ENCODE measurements at places on chromosomes 4 and X. TPM values are rescaled to one million over a fixed set of nuclear protein-coding genes. Genes with fewer than 3 reads are reported as not detected.
A peak's percentile ranks its signal among the peaks of the same experiment; 100 is the strongest.

DNA sequence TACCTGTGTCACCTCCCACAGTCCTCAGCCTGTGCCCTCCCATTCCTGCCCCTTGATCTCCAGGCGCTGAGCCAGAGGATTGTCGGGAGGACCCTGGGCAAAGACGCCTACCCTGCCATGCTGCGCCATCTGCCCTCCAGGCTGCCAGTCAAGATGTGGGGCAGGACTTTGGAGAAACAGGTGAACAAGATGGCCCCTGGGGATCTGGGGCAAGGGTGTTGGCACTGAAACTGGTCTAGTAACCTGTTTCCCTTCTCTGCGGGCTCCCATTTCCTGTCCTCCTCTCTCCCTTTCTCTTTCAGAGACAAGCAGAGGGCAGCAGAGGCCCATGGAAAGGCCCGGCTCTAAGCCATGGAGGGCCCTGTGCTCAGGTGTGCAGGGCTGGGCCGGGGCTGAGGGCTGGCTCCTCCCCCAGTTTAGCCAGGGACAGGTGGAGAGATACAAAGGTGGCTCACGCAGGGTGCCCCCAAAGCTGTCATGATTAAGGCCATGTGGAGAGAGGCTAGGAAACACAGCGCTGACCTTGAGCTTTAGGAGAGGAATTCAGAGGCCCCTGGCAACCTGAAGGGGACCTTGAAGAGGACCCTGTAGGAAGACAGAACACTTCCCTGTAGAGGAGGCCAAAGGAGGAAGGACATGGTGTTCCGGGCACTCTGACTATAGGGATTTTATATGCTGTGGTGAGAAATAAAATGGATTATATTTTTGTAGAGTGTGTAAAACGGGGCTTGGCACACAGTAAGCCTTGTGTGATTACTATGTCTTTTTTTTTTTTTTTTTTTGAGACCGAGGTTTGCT, at the start of gene GLOD5:
Gene GLOD5, plus strand, starts transcription at position 74 of the 798 bp plus-strand sequence. Its CDS starts 44 bp downstream, at position 118.
- DNase-seq = peak; percentile 67

DNA sequence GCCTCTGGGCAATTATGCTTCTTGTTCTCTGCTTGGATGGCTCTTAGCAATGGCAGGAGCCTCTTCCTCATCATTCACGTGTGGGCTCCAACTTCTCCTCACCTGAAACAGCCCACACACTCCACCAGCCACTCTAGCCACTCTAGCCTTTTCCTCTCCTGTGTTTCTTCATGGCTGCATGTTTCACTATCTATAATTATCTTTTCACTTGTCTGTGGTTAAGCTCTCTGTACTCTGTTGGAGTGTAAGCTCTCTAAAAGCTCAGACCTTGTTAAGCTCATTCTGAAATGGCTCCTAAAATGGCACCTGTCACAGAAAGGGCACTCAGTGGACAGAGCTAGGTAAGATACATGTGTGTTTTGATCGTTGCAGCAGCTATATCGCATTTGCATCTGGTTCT, 80.0 kb downstream of the SH3KBP1 start:
- no peak for DNase-seq

DNA sequence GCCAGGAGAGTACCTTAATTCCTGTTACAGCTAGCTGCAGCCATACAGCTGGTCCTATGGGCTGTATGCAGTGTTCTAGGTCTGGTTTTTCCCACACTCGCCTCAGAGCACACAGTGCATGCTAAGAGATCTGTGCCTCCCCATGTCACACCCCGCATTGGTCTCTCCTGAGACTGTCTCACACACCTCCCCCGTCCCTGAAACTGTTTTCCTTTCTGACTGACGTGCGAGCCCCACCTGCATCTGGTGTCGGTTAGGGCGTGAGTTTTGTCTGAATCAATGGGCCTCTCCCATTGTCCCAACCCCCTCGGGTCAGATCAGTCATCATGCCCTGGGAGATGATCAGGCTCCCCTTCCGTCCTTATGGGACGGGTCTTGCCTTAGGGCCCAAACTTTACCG, 3.4 kb upstream of the UGT8 start:
- DNase-seq = no peak

GRCh38 chr4:88674979-88675378, 22.6 kb downstream of the NAP1L5 start:
- no peak for DNase-seq

DNA sequence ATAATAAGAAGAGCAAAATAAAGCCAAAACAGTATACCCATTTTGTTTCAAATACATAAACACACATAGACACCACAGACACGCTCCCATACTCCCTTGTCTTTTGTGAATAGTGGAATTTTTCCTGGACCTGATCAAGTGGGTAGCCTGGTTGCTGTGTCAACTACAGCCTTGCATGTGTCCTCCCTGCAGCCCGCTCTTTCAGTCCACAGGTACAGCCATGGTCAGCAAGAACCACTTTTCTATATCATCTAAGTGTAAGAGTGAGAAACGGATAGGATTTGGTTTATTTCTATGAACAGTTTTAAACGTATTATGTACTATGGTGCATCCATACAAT, 9.8 kb downstream of the PWWP3B start:
- no peak for DNase-seq

- DNase-seq = no peak
Measured at GRCh38 chr4:175873707-175874106, 61.6 kb upstream of the GPM6A start.

Gene MAGEB2
- not detected for total RNA-seq

Gene EXOC1L
- not detected for total RNA-seq

- DNase-seq = no peak
Measured at GRCh38 chr4:92962831-92963230, 659.1 kb downstream of the GRID2 start.

DNA sequence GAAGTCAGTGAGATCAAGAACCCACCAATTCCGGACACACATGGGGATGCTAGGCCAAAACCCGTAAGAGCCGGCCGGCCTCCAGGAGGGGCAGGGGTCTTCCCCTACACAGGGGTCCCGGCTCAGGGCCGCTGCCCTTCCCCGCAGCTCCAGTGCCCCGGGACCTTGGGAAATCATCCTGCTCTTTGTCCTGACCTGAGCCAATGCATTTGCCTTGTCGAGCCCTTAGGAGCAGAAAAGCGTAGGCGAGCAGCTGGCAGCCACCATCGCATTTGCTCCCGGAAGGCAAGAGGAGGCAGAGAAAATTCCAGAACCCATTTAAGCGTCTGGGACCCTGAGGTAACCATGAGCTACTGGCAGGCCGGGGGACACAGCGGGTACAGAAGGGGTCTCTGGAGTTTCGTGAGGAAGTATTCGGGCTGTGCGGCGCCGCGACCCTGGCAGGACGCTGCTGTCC, 7.4 kb upstream of the TNIP2 start:
- peak; percentile 50 for DNase-seq

GRCh38 chr4:128427832-128428366, 140.3 kb upstream of the PGRMC2 start:
- no peak for DNase-seq

Gene EREG
- 3.3 TPM for total RNA-seq

- DNase-seq = no peak
Measured at GRCh38 chrX:8632924-8633323, 99.0 kb downstream of the ANOS1 start.

- DNase-seq = no peak
Measured at GRCh38 chr4:181582595-181582994, 660.6 kb upstream of the TENM3 start.

Gene SPATA18
- total RNA-seq = 9.6 TPM

Gene ADH7
- not detected for total RNA-seq

GRCh38 chr4:148094149-148094548, 348.1 kb downstream of the NR3C2 start:
- DNase-seq = no peak

- no peak for DNase-seq
Measured at GRCh38 chr4:58514299-58514698, 1404.1 kb upstream of the IGFBP7 start.

Gene MAMLD1
- total RNA-seq = 14.7 TPM

Gene NUP62CL
- total RNA-seq = 0.64 TPM

Gene RCHY1
- total RNA-seq = 25.6 TPM

- no peak for DNase-seq
Measured at GRCh38 chr4:89410687-89411086, 103.1 kb upstream of the GPRIN3 start.

Gene FGG
- not detected for total RNA-seq

DNA sequence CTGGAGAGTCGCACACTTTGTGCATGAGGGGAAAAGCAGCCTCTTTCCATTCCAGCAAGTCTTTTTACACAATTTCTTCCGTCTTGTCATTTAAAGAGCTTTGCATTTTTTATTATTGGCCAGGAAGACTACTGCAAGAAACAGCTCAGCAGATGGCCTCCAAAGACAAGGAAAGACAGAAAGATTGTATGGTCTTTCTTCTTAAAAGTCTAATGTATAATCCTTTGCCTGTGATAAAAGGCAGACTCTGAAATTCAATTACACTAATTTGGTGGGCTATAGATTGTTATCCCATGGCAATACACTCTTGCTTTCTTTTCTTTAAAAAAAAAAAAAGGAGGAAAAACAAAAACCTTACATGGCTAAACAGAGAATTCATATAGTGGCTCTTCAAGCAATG, 5.9 kb downstream of the CAPN6 start:
- DNase-seq = no peak

Gene PRSS12
- 0.64 TPM for total RNA-seq

Gene NEIL3
- total RNA-seq = 0.32 TPM

DNA sequence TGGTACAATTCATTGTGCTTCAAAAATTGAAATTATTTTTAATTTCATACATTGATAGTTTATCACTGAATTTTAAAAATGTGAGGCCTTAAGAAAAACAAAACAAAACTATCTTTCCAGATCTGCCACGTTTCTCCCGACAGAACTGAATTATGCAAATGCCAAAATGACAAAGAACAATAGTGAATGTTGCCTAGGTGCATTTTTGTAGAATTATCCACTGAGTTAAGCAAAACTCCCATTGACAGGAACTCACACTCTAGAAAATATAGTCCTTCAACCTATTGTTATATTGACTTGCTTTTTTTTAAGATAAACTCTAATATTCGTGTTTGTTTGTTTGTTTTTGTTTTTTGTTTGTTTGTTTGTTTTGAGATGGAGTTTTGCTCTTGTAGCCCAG, 6.5 kb downstream of the PCGF3 start:
- no peak for DNase-seq

Gene SMIM43
- total RNA-seq = not detected

DNA sequence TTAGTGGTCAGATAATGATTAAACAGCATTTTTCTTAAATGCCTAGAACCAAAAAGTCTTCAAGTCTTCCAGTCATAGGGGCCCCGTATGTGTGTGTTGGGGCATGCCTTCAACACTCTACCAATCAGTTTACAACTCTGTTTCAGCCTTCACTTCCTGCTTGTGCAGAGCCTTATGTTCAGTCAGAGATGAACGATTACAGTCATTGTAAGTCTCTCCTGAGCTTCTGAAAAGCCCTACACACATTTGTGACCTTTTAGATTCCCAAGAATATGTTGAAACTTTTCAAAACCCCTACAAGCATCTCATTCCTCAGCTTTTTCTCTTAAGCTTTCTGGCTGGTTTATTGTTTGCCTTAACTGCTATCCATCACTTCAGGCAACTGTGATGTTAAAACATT, 591.2 kb downstream of the ZNF674 start:
- DNase-seq = no peak

DNA sequence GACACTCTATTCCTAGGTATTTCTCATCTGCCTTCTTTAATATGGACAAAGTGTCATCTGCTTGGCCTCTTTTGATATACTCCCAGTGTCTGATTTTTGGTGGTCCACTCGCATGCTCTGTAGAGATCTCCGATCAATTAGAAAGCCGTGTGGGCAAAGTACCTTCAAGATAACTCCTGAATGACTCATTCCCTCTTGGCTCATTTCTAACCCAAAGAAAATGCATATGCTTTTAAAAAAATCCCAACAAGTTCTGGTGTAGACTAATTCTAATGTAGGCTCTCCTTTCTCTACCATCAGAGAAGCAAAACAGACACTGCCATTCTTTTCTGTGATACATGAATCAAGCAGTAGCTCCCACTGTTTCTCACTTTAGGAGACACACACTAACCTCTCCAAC, 714.9 kb upstream of the ADGRL3 start:
- no peak for DNase-seq

DNA sequence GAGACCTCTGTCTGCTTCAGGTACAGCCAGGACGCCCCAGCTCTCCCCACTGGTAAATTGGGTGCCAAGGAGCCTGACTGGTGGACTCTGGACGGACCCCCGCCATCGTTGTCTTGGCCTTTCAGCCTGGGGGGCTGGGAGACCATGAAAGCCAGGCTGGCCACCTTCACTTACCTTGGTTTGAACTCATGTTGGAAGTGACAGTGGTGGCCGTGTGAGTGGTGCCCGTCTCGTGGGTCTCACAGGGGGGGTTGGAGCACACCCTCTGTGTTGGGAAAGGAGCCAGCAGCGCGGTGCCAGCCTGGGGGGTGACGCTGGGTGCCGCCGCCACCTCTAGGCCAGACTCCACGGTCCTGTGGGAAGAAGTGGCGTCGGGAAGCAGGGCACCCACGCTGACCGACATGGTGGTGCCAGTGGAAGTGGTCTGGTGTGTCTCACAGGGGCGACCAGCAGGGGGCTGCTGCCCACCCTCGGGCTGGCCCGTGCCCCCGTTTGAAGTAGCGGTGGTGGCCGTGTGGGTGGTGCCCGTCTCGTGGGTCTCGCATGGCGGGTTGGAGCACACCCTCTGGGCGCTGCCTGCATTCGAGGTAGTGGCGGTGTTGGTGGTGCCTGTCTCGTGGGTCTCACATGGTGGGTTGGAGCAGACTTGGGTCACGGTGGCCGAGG, 9.6 kb upstream of the RENBP start:
- no peak for DNase-seq

DNA sequence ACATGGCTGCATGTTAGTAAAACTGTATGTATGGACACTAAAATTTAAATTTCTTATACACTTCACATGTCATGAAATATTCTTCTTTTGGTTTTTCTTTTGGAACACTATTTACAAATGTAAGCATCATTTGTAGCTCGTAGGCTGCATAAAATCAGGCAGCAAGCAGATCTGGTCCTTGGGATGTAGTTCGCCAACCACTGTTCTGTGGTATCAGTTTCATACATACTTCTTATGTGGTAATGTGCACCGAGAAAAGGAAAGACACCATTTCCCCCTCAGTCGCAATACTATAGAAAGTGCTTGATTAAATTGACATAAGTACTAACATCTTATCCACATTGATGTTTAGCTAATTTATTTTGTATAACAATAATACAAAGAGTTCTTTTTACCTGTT, 274.4 kb upstream of the VCX start:
- DNase-seq = no peak

- no peak for DNase-seq
Measured at GRCh38 chr4:125352521-125352920, 37.8 kb downstream of the FAT4 start.

Measured in breast epithelium (tissue), 4 donors.